ENCODE measurements at places on chromosomes 12 and 14.

DNA sequence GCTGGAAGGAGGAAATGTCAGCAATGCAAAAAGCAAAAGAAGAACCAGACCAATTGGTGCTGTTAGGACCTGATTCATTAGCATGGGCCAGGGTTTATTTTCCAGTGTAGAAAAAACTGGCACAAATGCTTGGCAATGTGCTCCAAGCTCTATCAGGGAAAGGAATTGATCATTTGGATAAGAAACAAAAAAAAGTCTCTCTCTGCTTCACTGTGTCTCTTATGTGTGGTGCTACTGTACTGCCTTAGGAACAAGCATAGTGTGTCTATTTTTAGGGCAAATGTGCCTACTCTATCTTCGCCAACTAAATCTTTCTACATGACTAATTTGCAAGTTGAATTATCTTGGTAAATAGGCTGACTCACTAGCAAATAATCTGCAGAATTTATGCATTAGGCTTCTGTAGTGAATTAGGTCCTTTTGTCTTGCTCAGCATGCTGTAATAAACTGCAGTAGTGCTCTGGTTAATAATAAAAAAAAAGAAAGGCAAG is 236.7 kb downstream of the MDGA2 start:
- DNase-seq: no peak

DNA sequence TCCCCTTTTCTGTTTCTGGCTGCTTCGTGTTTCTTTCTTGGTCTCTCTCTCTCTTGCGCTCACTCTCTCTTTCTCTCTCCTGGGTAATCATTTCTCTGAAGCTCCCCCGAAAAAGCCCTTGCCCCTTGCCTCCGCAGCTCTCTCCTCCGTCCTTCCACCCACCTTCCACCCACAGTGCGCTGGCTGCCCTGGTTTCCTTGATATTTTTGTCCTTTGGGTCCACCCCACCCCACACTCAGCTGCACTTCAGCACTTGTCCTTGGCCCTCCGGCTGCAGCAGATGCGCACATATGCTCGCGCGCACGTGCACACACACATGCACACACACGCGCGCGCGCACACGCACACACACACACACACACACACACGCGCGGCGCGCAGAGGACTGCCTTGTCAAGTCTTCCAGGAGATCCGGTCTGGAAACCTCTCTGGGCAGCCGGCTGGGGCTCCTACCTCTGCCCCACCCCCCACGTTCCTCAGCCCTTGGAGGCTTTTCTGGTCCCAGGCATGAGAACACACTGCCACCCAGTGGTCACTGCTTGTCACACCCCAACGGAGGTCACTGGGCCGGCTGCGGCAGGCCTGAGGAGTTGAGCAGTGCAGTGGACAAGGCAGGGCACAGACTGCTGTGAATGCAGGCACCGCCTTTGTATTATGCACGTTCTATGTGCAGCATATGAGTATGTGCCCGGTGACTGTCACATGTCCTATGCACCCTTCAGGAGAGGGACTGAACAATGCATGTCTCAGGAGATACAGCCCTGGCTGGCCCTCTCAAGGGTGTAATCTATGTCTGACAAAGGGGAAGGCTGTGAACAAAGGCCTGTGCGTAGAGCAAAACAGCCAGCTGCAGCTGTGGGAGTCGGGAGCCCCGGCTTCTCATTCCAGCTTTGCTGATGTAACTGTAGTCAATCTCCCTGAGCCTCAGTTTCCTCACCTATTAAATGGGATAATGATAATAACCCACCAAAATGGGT is 6.5 kb downstream of the LAG3 start:
- DNase-seq: peak; percentile 97

DNA sequence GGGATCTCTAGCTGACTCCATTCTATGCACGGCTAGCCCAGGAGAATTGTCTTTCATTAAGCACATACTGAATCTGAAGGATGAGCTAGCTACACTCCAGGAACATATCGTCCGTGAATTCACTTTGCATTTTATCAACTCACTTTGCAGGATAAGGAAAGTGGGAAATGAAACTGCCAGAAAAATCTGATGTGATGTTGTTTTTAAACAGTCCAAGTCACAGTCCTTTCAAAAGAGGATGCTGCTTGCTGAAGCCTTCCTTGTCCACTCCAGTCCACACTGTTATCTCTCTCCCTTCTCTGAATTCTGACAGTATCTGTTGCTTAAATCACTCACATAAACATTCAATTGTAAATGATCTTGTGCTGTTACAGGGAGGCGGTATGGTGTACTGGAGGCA is 12.7 kb upstream of the TMCC3 start:
- DNase-seq: no peak

- no peak for DNase-seq
These were observed 53.4 kb downstream of the SPTB start for GRCh38 chr14:64826333-64826732.

- DNase-seq: no peak
These were observed 29.2 kb upstream of the EPS8 start for GRCh38 chr12:15818418-15818817.

GRCh38 chr12:58087423-58088127 is 146.2 kb downstream of the ATP23 start:
- no peak for DNase-seq

Data from right hindlimb (tissue), 1 donor.